Small intestine (tissue), 16 donors: ENCODE measurements at places on chromosomes 7 and 10. TPM values are rescaled to one million over a fixed set of nuclear protein-coding genes. Genes with fewer than 3 reads are reported as not detected.
A peak's percentile ranks its signal among the peaks of the same experiment; 100 is the strongest.

- no peaks in the 10 kb centered on the region for H3K27me3 ChIP-seq
- no peaks in the 10 kb centered on the region for H3K36me3 ChIP-seq
- H3K4me3 ChIP-seq = no peak overlapping the region
- peak; percentile 68 for DNase-seq
These were observed 2.2 kb upstream of the GRIFIN start for GRCh38 chr7:2478399-2478785.

DNA sequence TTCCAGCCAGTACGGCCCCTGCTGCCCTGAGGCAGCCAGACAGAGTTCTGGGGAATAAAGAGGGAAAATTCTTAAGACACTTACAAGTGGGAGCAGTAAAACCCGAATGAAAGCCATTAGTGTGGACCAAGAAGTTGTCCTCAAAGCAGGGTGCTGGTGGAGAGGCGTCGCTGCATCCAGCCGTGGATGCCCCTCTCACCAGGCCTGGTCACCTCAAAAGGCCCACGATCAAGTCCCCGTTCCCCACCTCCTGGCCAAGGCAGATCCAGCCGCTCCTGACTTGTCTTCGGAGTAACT is 656 bp downstream of the VSTM4 start:
- peaks cover 12% of the 10 kb centered on the region for H3K27me3 ChIP-seq
- H3K27ac ChIP-seq = no peak overlapping the region
- H3K4me1 ChIP-seq = no peaks in the 10 kb centered on the region
- DNase-seq = no peak

DNA sequence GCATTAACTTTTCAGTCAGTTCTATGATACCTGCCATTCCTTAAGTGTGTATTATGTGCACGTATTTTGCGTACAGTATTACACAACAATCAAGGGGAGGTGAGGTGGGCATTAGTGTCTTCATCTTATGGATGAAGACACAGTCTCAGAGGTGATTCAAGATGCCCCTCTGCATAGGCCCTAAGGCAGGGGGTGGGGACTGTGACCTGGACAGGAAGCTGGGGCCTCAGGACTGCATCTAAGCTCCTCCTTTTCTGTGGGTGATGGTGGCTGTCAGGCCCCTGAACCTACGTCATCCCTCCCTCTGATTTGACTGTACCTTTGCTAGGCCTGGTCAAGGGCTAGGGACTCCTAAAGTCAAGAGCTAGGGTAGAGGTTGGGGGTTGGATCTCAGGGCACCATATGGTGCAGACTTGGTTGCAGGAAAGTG is 38.9 kb downstream of the HK1 start:
- H3K4me1 ChIP-seq = no peaks in the 10 kb centered on the region
- H3K36me3 ChIP-seq = peaks cover 5% of the 10 kb centered on the region
- no peaks in the 10 kb centered on the region for H3K27me3 ChIP-seq

DNA sequence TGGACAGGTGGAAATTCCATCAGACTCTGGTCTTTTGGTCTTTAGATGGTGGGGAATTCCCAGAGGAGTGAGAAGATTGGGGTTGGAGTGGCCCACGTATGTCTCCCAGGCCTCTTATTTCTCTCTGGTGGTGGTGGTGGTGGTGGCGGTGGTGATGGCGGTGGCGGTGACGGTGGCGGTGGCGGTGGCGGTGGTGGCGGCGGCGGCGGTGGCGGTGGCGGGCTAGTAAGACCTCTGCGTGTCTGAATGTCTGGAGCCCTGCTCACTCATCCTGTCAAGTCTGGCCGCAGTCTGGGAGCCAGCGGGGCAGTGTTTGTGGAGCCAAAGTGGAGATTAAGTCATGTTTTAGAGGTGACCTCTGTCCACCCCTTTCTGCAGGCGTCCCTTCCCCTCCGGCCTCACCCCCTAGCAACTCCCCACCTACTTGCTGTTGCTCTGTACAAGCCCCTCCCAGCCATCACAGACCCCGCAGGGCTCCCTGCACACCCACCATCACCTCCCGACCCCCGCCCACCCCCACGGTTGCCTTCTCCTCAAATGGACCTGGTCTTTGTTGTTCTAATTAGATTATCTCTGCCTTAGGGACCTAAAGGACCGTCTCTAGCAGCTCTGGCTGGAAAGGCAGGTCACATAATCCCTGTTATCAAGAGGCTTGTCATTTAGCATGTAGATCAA is 165.0 kb upstream of the TBX20 start:
- no peaks in the 10 kb centered on the region for H3K36me3 ChIP-seq
- no peak for DNase-seq
- H3K27me3 ChIP-seq = no peaks in the 10 kb centered on the region
- H3K4me3 ChIP-seq = no peak overlapping the region
- no peaks in the 10 kb centered on the region for H3K4me1 ChIP-seq

DNA sequence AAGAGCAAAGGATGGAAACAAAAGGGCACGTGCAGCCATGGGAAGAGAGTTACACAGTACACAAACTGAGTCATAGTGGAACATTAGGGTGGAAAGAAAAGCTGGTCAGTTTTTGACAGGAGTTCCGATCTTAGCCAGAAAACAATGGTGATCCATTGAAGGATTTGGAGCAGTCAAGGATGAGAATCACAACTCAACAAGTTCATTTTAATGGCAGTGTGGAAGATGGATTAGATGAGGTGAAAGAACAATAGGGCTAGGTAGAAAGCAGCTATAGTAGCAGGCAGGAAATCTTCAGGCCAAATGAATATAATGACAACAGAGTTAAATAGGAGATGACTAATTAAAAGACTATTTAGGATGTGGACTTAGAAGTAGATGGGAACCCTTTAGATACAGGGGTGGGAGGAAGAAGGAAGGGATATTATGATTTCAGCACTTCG is 136.3 kb downstream of the DOCK4 start:
- DNase-seq = no peak
- H3K27ac ChIP-seq = no peak overlapping the region
- H3K4me3 ChIP-seq = no peak overlapping the region
- no peaks in the 10 kb centered on the region for H3K4me1 ChIP-seq

- no peaks in the 10 kb centered on the region for H3K4me1 ChIP-seq
- no peaks in the 10 kb centered on the region for H3K27me3 ChIP-seq
- DNase-seq = no peak
- H3K36me3 ChIP-seq = peaks cover 24% of the 10 kb centered on the region
These were observed 36.6 kb upstream of the CCAR1 start for GRCh38 chr10:68684413-68684812.

GRCh38 chr7:101237206-101238067 is at the start of gene CLDN15:
TSS of gene CLDN15 (minus strand) at chr7:101237802. CDS start at chr7:101237581, 221 bp downstream.
- H3K4me1 ChIP-seq = peaks cover 72% of the 10 kb centered on the region
- H3K4me3 ChIP-seq = peak within 1 kb of the TSS; percentile 81
- H3K36me3 ChIP-seq = peaks cover 5% of the 10 kb centered on the region
- no peaks in the 10 kb centered on the region for H3K27me3 ChIP-seq
- peak; percentile 97 for DNase-seq

DNA sequence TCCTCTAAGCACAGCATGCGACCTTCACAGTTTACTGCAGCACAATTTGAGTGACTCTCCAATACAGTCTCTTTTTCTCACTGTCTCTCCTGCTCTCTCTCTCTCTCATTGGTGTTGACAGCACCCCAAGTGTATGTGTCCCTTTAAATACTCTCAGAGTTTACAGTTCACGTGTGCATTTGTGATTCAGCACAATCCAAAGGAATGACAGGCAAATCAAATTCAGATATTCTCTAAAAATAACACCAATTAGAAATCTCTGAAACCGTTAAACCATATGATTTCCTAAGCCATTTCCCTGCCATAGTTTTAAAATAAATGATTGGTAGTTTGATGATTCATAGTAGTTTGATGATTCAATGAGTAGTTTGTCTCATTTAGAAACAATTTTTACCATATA is 104.0 kb upstream of the GAD2 start:
- H3K4me1 ChIP-seq = no peaks in the 10 kb centered on the region
- H3K4me3 ChIP-seq = no peak overlapping the region
- DNase-seq = no peak
- H3K27ac ChIP-seq = no peak overlapping the region
- H3K27me3 ChIP-seq = no peaks in the 10 kb centered on the region

- DNase-seq = no peak
- no peaks in the 10 kb centered on the region for H3K27me3 ChIP-seq
These were observed 45.2 kb downstream of the PARD3 start for GRCh38 chr10:34769899-34770298.

GRCh38 chr10:3852147-3852904 is 67.3 kb upstream of the KLF6 start:
- DNase-seq = peak; percentile 99
- H3K27me3 ChIP-seq = no peaks in the 10 kb centered on the region
- H3K4me1 ChIP-seq = peaks cover 18% of the 10 kb centered on the region
- no peak overlapping the region for H3K4me3 ChIP-seq
- H3K36me3 ChIP-seq = no peaks in the 10 kb centered on the region

- H3K27ac ChIP-seq = no peak overlapping the region
- H3K27me3 ChIP-seq = no peaks in the 10 kb centered on the region
- DNase-seq = no peak
- H3K4me1 ChIP-seq = no peaks in the 10 kb centered on the region
These were observed 785.7 kb upstream of the POM121L12 start for GRCh38 chr7:52249741-52250140.

- H3K27me3 ChIP-seq = no peaks in the 10 kb centered on the region
- no peak for DNase-seq
- no peak overlapping the region for H3K4me3 ChIP-seq
These were observed 181.2 kb upstream of the ANK3 start for GRCh38 chr10:60570896-60571295.

DNA sequence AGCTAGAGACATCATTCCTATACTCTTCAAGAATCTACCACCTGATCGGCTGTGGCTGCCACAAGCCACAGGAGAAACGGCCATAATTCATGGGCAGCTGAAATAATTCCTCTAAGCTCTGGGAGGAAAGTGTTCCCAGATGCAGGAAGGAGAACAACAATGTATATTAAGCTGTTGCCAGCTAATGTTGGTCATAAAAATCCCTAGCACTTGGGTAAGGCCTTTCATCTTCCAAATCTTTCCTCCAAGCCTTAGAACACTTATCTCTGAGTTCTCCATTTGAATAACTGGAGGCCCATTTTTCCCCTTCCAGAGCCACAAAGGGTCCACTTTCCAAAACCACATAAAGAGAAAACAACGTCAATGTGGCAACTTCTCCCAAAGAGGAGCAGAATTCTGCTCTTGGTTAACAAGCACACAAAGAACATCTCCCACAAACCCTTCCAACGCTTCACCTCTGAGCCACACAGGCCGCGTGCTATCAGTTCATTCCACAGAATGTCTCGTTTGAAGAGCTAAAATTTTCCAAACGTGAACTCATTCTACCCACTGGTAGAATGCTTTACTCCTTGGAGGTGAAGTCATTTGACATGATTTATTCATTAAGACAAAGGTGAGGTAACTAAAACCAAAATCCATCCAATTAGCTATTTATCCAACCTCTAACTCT is 11.2 kb downstream of the KCNMA1 start:
- DNase-seq = no peak
- peaks cover 2% of the 10 kb centered on the region for H3K27me3 ChIP-seq
- H3K36me3 ChIP-seq = no peaks in the 10 kb centered on the region
- H3K4me3 ChIP-seq = no peak overlapping the region

GRCh38 chr7:96931891-96932290 is 73.5 kb upstream of the DLX6 start:
- no peaks in the 10 kb centered on the region for H3K4me1 ChIP-seq
- no peak overlapping the region for H3K4me3 ChIP-seq
- no peaks in the 10 kb centered on the region for H3K27me3 ChIP-seq
- H3K36me3 ChIP-seq = no peaks in the 10 kb centered on the region
- no peak for DNase-seq

DNA sequence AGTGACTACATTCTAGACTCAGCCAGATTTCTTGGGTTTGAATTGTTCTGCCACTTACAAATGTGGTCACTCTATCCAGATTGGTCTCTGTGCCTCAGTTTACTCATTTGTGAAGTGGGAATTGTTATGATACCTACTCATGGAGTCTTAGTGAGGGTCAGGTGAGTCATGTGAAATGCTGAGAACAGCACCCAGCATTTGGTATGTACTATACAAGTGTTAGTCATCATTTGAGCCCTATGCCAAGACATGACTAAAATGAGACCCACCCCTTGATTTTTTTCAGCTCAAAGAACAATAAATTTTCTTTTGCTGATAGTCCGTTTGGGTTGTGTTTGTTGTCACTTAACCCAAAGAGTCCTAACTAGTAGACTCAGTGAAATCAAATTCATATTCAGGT is 92.8 kb downstream of the CHN2 start:
- no peaks in the 10 kb centered on the region for H3K27me3 ChIP-seq
- peaks cover 8% of the 10 kb centered on the region for H3K4me1 ChIP-seq
- no peak overlapping the region for H3K4me3 ChIP-seq
- H3K36me3 ChIP-seq = no peaks in the 10 kb centered on the region

The CRHR2 gene
- polyA plus RNA-seq = 0.32 TPM

GRCh38 chr10:70772627-70773026 is 12.6 kb downstream of the TBATA start:
- H3K4me1 ChIP-seq = no peaks in the 10 kb centered on the region
- H3K36me3 ChIP-seq = no peaks in the 10 kb centered on the region
- no peak overlapping the region for H3K27ac ChIP-seq
- H3K27me3 ChIP-seq = no peaks in the 10 kb centered on the region
- DNase-seq = no peak

DNA sequence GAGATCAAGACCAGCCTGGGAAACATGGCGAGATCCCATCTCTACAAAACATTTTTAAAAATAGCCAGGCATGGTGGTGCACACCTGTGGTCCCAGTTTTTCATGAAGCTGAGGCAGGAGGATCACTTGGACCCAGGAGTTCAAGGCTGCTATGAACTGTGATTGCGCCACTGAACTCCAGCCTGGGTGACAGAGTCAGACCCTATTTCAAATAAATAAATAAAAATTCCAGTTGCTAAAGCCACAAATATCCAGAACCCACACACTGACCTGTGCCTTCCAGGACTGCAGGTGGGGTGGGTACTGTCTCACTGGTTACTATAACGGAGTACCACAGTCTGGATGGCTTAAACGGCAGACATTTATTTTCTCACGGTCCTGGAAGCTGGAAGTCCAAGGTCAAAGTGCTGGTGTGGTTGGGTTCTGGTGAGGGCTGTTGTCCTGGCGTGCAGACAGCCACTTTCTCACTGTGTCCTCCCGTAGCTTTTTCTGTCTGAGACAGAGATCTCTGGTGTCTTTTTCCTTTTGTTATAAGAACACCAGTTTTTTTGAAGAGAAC is 38.8 kb downstream of the ASB13 start:
- peaks cover 19% of the 10 kb centered on the region for H3K4me1 ChIP-seq
- H3K4me3 ChIP-seq = no peak overlapping the region
- no peaks in the 10 kb centered on the region for H3K36me3 ChIP-seq
- H3K27ac ChIP-seq = no peak overlapping the region
- no peaks in the 10 kb centered on the region for H3K27me3 ChIP-seq

DNA sequence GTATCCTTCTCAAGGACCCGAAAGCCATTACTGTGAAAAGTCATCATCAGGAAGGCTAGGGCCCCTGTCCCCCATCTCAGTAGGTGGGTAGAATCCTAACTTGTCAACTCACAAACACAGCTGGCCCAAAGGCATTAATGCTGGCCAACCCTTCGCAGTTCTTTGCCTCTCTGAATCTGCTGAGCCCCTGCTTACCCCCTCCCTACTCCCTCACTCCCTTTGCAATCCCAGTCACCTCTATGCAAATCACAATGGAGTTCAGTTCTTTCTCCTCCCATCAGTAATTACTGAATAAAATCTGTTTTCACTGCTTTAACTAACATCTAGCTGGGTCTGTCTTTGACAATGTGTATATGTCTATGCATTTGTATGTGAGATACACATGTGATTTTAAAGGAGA is 38.1 kb upstream of the AOAH start:
- no peak overlapping the region for H3K27ac ChIP-seq
- DNase-seq = no peak
- peaks cover 11% of the 10 kb centered on the region for H3K4me1 ChIP-seq

- no peaks in the 10 kb centered on the region for H3K27me3 ChIP-seq
- H3K4me1 ChIP-seq = peaks cover 12% of the 10 kb centered on the region
- H3K4me3 ChIP-seq = no peak overlapping the region
- DNase-seq = no peak
- no peaks in the 10 kb centered on the region for H3K36me3 ChIP-seq
These were observed 48.9 kb upstream of the PDCD4 start for GRCh38 chr10:110822712-110823311.

- no peak for DNase-seq
- no peak overlapping the region for H3K27ac ChIP-seq
- H3K36me3 ChIP-seq = no peaks in the 10 kb centered on the region
- H3K27me3 ChIP-seq = no peaks in the 10 kb centered on the region
These were observed 230.7 kb upstream of the FZD1 start for GRCh38 chr7:91033574-91033973.
